Daoy (cell line): ENCODE measurements at places on chromosomes 2 and 18. TPM values are rescaled to one million over a fixed set of nuclear protein-coding genes. Genes with fewer than 3 reads are reported as not detected.

ME2 gene
- 49.3 and 51.2 TPM in 2 replicates for total RNA-seq

QPCT gene
- total RNA-seq = 27.8 and 42.6 TPM in 2 replicates

ASPRV1 gene
- total RNA-seq = 0.80 and 1.2 TPM in 2 replicates

SERPINB7 gene
- 1.4 and 1.7 TPM in 2 replicates for total RNA-seq

IL1A gene
- 26.0 and 29.8 TPM in 2 replicates for total RNA-seq

MFSD2B gene
- 0.06 TPM in 1 of 2 replicates, not detected in the other for total RNA-seq

NOL4 gene
- 0.68 and 1.9 TPM in 2 replicates for total RNA-seq

FSHR gene
- not detected in 2 replicates for total RNA-seq

GALNT13 gene
- total RNA-seq = not detected in 2 replicates

DPP10 gene
- total RNA-seq = not detected in 2 replicates

M1AP gene
- not detected in 2 replicates for total RNA-seq

NXPH2 gene
- 1.4 and 5.6 TPM in 2 replicates for total RNA-seq
